ENCODE measurements at places on chromosomes 11 and 22. TPM values are rescaled to one million over a fixed set of nuclear protein-coding genes. Genes with fewer than 3 reads are reported as not detected.

The TPBGL gene
- total RNA-seq: 0.40 TPM

The PHOX2A gene
- total RNA-seq: 1.3 TPM

The OR2AT4 gene
- not detected for total RNA-seq

The KDELR3 gene
- total RNA-seq: 5.8 TPM

The MAPK8IP1 gene
- 17.4 TPM for total RNA-seq

The OR8D1 gene
- total RNA-seq: not detected

The CD3E gene
- total RNA-seq: 2.8 TPM

The IGSF9B gene
- 21.7 TPM for total RNA-seq

The PGR gene
- total RNA-seq: 6.3 TPM

The FBLN1 gene
- total RNA-seq: 371 TPM

DNA sequence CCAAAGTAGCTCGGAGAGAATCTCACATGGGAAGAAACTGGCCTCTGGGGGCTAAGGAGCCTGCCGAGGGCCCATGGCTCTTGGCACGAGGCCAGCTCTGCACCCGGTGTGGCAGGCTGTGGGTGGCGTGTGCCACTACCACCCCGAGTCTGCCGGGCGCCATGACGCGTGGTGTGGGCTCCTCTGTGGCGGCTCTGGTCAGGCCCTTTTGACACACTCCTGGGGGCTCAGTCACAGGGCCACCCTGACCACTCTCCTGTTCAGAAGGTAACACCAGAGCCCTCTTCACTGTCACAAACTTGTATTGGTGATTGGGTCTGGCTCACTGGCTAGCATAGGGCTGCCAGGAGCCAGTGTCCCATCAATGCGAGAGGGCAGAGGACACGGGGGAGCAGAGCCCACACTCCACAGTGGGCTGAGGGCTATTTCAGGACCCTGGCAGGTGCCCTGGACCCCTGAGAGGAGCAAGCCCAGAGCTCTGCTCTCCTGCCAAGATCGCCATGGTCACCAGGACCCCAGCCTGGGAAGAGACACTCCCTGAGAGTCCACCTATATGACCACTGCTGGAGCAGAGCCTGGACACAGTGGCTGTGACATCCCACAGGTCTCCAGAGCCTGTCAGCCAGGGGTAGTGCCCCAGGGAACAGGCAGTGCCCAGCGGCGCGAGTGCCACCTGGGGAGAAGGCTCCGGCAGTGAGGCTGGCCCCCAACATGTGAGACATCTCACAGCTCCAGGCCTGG is 8.6 kb upstream of the PPM1F start:
- no peak for DNase-seq
- H3K4me1 ChIP-seq: no peaks in the 10 kb centered on the region
- no peaks in the 10 kb centered on the region for H3K27me3 ChIP-seq
- H3K27ac ChIP-seq: no peak overlapping the region
- no peak overlapping the region for H3K4me3 ChIP-seq
- H3K36me3 ChIP-seq: peaks cover 34% of the 10 kb centered on the region

- DNase-seq: no peak
- H3K4me1 ChIP-seq: peaks cover 36% of the 10 kb centered on the region
- no peaks in the 10 kb centered on the region for H3K36me3 ChIP-seq
- H3K27ac ChIP-seq: no peak within 1 kb of the TSS
Observed at GRCh38 chr11:1919391-1920127, at the start of gene TNNT3. TNNT3 (plus strand) TSS chr11:1919703; CDS start chr11:1922875, 3,172 bp downstream.

- no peaks in the 10 kb centered on the region for H3K36me3 ChIP-seq
- no peak overlapping the region for H3K4me3 ChIP-seq
- peak overlapping the region; percentile 81 for H3K27ac ChIP-seq
Observed at GRCh38 chr22:31075961-31076360, 5.2 kb upstream of the SMTN start.

GRCh38 chr11:131840545-131840944 is 470.1 kb downstream of the NTM start:
- no peak for DNase-seq
- no peak overlapping the region for H3K27ac ChIP-seq
- no peaks in the 10 kb centered on the region for H3K4me1 ChIP-seq
- no peak overlapping the region for H3K4me3 ChIP-seq
- no peaks in the 10 kb centered on the region for H3K27me3 ChIP-seq

GRCh38 chr22:36954251-36955014 is 41.0 kb downstream of the CSF2RB start:
- H3K36me3 ChIP-seq: no peaks in the 10 kb centered on the region
- no peak overlapping the region for H3K27ac ChIP-seq
- H3K27me3 ChIP-seq: no peaks in the 10 kb centered on the region
- H3K4me3 ChIP-seq: no peak overlapping the region

DNA sequence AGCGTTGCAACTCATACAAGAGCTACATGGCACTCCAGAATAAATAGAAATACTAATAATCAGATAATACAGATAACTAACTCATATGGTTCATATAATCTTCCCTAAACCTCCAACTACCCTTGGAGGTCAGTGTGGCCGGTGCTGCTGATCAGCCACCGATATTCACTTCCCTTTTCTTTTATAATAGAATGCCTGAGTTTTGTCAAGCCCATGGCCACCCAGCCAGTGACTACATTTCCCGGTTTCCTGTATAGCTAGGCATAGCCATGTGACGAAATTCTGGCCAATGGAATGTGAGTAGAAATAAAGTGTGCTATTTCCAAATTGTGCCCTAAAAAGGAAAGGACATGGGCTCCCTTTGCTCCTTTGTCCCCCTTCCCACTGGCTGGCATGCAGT is 5.9 kb upstream of the CAT start:
- no peak overlapping the region for H3K27ac ChIP-seq
- H3K4me1 ChIP-seq: peaks cover 2% of the 10 kb centered on the region
- no peaks in the 10 kb centered on the region for H3K36me3 ChIP-seq
- no peak for DNase-seq

GRCh38 chr11:66880496-66881450 is 23.9 kb downstream of the LRFN4 start:
- H3K27me3 ChIP-seq: no peaks in the 10 kb centered on the region
- H3K27ac ChIP-seq: no peak overlapping the region
- peaks cover 40% of the 10 kb centered on the region for H3K4me1 ChIP-seq

- no peak overlapping the region for H3K4me3 ChIP-seq
- H3K27ac ChIP-seq: no peak overlapping the region
- no peaks in the 10 kb centered on the region for H3K4me1 ChIP-seq
- H3K36me3 ChIP-seq: no peaks in the 10 kb centered on the region
- H3K27me3 ChIP-seq: peaks cover 8% of the 10 kb centered on the region
- DNase-seq: no peak
Observed at GRCh38 chr11:20632169-20632532, 32.7 kb downstream of the SLC6A5 start.

DNA sequence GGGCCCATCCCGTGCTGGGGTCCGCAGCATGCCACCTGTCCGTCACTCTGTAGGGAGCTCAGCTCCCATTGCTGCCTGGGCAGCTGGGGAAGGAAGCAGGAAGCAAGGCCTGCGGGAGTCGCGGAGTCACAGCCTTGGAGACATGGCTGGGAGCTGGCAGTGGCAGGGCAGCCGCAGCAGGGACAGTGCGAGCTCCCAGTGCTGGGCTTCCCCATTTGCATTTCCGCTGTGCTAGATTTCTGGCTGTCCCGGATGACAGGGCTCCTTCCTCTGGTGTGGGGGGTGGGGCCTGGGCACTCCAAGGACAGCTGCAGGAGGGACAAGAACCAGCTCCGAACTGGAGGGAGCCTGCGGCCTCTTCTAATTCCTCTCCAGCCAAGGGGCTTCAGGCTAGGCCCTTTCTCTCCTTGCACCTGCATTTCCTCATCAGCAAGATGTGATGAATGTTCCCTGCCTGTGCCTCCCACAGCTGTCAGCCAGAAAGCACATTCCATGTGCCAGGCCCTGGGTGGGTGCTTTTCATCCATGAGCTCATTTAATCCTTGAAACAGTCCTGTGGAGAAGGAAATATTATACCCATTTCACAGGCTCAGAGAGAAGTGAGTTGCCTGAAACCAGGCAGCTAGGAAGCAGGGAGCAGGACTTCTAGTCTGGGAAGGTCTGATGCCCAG is 48.0 kb downstream of the MYO7A start:
- H3K4me3 ChIP-seq: no peak overlapping the region
- H3K36me3 ChIP-seq: no peaks in the 10 kb centered on the region
- H3K4me1 ChIP-seq: no peaks in the 10 kb centered on the region
- no peaks in the 10 kb centered on the region for H3K27me3 ChIP-seq

GRCh38 chr11:134412203-134413042 is at the start of gene B3GAT1:
B3GAT1 (minus strand) TSS chr11:134412242; CDS start chr11:134387659, 24,583 bp downstream.
- DNase-seq: no peak
- peak within 1 kb of the TSS; percentile 53 for H3K4me3 ChIP-seq
- peaks cover 26% of the 10 kb centered on the region for H3K27me3 ChIP-seq
- H3K36me3 ChIP-seq: no peaks in the 10 kb centered on the region
- H3K27ac ChIP-seq: no peak within 1 kb of the TSS

- DNase-seq: no peak
- no peak overlapping the region for H3K4me3 ChIP-seq
- peaks cover 7% of the 10 kb centered on the region for H3K4me1 ChIP-seq
- H3K36me3 ChIP-seq: no peaks in the 10 kb centered on the region
- no peak overlapping the region for H3K27ac ChIP-seq
Observed at GRCh38 chr22:24731761-24732160, 42.8 kb downstream of the PIWIL3 start.

DNA sequence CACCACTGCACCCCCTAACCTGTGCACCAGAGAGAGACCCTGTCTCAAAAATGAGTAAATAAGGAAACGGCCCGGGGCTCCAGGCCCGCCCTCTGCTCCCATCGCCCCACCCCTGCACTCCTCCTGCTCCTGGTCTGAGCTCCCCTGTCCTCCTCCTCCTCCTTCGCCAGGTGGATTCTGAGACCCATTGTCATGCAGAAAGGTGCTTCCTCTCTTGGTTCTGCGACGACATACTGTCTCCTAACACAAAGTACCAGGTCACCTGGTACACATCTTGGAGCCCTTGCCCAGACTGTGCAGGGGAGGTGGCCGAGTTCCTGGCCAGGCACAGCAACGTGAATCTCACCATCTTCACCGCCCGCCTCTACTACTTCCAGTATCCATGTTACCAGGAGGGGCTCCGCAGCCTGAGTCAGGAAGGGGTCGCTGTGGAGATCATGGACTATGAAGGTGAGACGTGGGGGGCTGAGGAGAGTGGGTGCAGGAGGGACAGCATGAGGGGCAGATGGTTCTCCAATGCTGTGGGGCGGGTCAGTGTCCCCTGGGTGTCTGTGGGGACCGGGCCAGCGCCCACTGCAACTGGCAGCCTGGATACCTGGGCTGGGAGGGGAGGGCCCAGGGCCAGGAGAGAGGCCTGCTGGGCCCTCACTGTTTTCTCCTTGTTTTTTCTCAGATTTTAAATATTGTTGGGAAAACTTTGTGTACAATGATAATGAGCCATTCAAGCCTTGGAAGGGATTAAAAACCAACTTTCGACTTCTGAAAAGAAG is 3.1 kb upstream of the APOBEC3D start:
- no peaks in the 10 kb centered on the region for H3K36me3 ChIP-seq
- peaks cover 11% of the 10 kb centered on the region for H3K4me1 ChIP-seq
- no peak for DNase-seq
- no peak overlapping the region for H3K4me3 ChIP-seq

DNA sequence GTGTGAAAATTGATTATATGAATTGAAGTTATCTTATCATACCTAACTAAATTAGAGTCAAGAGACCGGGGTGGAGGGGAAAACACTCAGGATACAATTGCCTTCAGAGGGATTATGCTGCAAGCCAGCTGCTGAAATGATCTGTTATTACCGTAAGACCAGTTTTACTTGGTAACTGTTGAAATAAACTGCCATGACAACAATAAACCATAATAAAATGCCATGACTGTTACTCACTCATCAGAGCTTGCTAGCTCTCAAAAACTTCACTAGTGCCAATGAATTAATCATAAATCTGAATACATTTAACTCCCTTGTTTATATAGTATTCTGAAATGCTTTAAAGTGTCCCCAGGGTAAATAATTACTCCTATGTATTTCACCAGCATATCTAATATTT is 68.2 kb downstream of the CASP12 start:
- H3K36me3 ChIP-seq: no peaks in the 10 kb centered on the region
- H3K27me3 ChIP-seq: no peaks in the 10 kb centered on the region
- no peak for DNase-seq

- H3K36me3 ChIP-seq: peaks cover 8% of the 10 kb centered on the region
- no peak for DNase-seq
- H3K27ac ChIP-seq: no peak overlapping the region
- peaks cover 9% of the 10 kb centered on the region for H3K4me1 ChIP-seq
- no peaks in the 10 kb centered on the region for H3K27me3 ChIP-seq
Observed at GRCh38 chr11:110169738-110170137, 76.5 kb downstream of the ZC3H12C start.

DNA sequence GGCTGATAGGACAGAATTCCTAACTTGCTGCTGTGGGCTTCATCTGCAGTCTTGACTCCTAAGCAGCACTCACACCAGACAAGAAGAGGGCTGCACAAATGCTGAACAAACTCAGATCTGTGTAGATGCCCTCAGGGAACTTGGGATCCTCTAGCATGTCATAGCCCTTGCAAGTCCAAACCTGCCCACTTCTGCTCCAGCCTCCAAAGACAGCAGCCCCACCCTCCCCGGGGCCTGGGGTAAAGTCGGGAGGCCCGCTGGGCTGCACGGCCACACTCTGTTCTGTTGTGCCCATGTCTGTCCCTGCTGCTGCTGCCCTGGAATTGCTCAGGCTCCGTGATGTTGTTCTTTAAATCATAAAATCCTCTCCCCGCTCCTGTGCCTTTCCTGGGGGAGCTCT is 28.3 kb downstream of the DRD2 start:
- no peaks in the 10 kb centered on the region for H3K27me3 ChIP-seq
- no peak for DNase-seq
- no peak overlapping the region for H3K4me3 ChIP-seq

DNA sequence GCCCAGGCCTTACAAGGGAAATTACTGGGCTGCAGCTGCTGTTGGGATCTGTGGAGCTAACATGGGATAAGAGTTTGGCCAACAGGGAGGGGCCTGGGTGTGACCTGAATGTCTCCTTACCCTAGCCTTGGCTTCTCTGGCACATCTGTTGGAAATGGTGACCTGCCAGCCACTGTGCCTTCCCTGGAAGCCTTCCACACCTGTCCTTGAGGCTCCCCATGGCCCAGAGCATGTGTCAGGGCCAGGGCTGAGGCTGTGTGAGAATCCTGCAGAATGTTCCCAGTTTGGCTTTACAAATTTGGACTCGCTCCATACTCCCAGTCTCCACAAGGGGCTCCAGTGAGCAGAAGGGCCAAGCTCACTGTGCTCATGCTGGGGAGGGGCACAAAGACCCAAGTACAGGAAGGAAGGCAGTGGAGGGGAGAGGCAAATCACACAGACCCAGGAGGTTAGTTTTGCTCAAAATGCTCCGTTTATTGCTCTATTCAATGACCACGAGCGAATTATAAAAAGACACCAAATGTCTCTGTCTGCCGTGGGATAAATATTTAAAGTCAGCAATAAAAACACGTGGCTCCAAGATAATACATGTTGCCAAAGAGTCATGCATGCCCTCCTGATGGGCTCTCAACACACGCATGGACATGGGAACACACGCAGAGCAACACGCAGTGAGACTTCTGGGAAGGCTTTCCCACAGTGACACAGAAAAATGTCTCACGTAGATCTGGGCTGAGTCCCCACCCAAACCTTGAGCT is 1.7 kb upstream of the IGSF22 start:
- no peak overlapping the region for H3K27ac ChIP-seq
- H3K4me3 ChIP-seq: no peak overlapping the region
- peaks cover 7% of the 10 kb centered on the region for H3K4me1 ChIP-seq
- no peak for DNase-seq
- H3K27me3 ChIP-seq: no peaks in the 10 kb centered on the region
